Fibroblast of gingiva (primary cell): ENCODE measurements at places on chromosomes 1 and 21.

DNA sequence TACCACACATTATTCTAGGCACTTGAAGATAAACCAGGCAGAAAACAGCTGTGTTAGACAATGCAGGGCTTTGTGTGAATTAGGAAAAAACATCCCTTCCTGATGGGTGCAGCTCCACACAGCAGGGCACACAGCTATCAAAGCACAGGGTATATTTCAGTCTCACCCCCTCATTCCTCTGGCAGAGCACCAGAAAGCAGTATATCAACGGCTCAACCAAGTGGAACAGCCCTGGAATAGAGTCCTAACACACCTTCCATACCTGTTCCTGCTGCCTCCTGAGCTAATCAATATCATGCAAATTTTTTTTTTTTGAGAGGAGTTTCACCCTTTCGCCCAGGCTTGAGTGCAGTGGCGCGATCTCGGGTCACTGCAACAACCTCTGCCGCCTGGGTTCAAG is 32.1 kb downstream of the LYST start:
- no peak for DNase-seq

DNA sequence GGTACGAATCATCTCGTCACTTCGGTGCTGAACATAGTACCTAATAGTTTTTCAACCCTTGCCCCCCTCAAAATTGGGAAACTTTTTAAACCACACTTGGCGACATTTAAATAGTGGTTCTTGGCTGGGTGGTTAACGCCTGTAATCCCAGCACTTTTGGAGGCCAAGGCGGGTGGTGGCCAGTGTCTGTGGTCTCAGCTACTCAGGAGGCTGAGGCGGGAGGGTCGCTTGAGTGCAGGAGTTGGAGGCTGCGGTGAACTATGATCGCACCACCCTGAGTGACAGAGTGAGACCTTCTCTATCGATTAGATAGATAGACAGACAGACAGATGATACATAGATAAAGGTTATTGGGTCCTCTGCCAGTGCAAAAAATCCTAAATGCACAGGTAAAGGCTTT is 55.5 kb upstream of the RASAL2 start:
- DNase-seq, result no peak

GRCh38 chr1:12408662-12409061 is 178.8 kb downstream of the VPS13D start:
- DNase-seq, result no peak

DNA sequence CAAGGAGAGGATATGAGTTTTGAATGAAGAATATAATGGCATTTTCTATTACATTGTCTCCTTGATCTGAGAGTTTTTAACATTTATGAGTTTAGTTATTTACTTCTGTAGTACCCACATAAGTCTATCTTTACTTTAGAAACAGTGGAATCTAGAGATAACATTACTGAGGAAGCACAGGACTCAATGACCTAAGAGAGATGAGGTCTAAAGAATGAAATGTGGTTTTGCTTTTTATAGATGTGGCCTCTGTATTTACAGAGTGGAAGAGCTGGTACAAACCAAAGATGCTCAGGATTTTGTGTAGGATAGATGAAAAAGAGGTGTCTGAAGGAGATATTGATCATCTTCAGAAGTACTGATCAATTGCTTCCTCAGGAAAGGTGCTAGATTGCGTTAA is 177.3 kb downstream of the KCTD3 start:
- no peak for DNase-seq

DNA sequence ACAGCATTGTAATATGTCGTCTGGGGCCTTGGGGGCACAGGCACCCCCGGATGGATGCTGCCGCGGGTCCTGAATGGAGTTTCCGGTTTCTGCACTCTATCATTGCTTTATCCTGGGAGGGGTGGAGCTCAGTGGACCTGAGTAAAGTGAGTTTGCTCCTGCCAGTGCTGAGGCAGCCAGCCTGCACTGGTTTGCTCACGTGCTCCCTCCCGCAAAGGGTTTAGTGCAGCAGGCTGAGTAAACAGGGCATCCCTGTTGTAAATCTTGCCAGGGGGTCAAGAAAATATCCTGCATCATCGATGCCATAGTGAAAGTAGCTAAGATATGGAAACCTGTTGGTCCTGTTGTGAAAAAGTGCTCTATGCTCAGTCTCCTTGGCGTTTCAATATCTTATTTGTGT is 85.6 kb upstream of the BRINP3 start:
- DNase-seq, result no peak

- no peak for DNase-seq
Measured at GRCh38 chr1:194717334-194717733, 1530.9 kb upstream of the B3GALT2 start.

GRCh38 chr21:27802816-27803475 is 836.1 kb upstream of the ADAMTS5 start:
- DNase-seq, result peak; percentile 66

- DNase-seq, result peak; percentile 7
Measured at GRCh38 chr1:2455757-2456156, 20.3 kb upstream of the PLCH2 start.

DNA sequence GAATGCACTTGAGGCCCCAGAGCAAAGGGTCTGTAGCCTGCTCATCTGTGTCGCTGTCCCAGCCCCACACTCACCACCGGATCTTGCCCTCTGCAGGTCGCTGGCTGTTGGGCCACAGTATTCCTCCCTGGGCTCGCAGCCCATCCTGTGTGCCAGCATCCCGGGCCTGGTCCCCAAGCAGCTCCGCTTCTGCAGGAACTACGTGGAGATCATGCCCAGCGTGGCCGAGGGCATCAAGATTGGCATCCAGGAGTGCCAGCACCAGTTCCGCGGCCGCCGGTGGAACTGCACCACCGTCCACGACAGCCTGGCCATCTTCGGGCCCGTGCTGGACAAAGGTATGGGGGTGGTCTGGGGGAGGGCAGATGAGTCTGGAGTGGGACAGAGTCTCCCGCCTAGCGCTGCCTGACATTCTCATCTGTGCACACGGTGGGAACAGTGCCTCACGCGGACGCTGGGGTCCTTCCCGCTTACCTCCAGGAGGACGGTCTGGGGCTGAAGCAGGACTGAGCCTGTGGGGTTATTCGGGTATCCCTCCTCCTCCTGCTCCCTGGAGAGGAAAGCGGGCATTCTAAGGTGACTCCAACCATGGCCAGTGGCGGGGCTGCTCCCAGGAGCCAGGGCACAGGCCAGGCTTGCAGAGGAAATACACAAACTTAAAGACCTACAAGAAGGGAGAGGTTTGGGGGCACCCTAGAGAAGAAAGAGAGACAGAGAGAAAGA is 15.9 kb downstream of the WNT3A start:
- DNase-seq, result no peak

DNA sequence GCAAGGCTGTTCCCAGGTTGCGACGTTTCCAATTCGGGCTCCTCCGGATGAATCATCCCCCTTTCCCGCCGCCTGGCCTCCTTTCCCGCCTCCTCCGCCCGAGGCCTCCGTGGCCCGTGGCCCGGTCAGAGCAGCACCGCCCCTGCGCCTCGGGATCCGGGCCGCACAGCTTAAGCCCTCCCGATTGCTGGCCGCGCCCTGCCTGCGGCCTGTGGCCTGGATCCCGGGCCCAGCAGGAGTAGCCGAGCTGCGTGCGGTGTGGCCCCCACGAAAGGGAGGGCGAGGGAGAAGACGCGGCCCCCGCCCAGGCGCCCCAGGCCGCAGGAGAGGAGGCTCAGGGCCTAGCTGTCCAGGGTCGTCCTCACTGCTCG is 1.0 kb downstream of the TMEM200B start:
- DNase-seq, result peak; percentile 90

DNA sequence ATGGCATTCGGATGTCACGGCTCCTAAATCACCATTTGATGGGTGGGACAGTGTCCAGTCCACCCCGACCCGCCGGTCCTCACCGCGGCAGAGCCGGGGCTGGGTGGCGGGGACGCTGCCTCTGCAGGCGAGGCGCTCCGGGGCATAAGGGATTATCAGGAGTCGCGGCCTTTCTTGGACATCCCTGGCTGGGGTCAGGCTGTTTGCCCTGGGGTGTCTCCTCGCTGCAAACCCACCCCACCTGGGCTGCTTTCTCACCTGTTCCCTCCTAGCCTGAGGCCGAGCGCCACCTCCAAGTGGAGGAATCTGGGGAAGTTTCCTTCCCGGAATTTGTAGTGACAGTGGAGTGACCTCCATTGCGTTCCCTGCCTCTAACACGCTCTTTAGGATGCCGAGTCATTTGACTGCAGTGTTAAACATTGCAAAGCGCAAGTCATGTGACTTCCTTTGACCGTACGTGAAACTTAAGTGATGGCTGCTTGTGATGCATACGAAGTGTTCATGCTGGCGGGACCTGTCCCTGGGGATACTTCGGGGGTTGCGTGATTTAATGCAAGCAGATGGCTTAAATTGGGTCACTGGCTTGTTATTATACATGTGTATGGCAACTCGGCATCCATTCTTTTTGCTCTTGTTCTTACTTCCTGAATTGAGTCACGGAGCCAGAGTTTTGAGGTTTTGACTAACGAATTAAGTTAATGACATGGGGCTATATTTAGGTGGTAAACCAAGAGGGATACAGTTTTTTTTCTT is 536 bp downstream of the LGALS8 start:
- peak; percentile 95 for DNase-seq

- peak; percentile 8 for DNase-seq
Measured at GRCh38 chr1:163758977-163759670, 437.4 kb downstream of the NUF2 start.

GRCh38 chr1:220271706-220272046 is 577 bp downstream of the RAB3GAP2 start:
- DNase-seq, result peak; percentile 23

DNA sequence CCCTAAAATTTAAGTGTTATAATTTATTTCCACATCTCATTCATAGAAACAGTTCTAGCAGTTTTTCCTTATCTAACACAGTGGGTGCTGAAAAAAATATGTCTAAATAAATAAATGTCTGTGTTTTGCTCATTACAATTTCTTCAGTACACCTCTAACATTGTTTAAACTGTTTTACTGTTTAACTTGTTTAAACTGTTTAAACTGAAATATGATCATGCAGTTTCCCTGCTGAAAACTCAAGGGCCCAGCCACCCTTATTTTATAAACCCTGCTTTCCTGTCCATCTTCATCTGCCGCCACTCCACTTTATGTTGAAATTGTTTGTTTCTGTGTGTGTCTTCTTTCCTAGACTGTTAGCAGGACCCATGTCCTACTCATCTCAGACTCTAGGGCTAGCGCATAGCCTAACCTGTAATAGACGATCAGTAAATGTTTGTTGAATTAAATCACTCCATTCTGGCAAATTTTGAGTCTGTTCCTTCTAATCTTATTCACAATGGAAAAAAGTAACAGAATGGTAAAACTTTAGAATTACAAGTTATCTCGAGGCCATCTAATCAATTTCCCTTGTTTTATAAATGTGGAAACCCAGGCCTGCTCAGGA is 9.4 kb upstream of the PIK3C2B start:
- no peak for DNase-seq

DNA sequence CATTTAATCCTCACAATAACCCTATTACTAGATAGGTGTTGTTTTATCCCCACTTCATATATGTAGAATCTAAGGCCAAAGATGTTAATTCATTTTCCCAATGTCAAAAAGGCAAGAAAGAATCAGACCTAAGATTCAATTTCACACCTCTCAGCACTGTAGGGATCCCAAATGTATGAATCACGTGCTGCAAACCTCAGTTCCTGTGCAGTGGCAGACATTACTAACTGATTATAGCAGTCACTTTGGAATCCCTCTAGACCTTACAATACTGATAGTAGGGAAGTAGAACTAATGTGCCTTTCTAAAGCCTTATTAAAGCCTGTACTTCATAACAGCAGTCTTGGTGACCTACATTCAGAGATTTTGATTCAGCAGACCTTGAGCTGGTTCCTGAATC is 2.3 kb downstream of the C1orf87 start:
- DNase-seq, result no peak

DNA sequence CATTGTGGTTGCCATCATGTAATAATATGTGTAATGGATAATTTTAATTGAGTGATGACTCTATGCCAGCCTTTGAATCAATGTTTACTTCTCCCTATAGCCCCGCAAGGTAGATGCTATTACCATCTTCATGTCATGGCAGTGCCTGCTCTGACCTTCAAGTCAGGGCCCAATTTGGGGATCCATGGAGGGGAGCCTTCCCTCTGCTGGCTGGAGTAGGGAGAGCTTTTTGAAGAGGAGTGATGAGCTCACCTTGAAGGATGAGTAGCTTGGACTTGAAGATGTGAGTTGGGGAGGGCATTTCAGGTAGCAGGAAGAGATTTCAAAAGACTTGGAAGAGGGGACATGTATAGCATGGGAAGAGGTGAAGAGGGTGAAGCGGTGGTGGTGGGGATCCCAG is 189.2 kb downstream of the FOXD2 start:
- DNase-seq, result no peak

DNA sequence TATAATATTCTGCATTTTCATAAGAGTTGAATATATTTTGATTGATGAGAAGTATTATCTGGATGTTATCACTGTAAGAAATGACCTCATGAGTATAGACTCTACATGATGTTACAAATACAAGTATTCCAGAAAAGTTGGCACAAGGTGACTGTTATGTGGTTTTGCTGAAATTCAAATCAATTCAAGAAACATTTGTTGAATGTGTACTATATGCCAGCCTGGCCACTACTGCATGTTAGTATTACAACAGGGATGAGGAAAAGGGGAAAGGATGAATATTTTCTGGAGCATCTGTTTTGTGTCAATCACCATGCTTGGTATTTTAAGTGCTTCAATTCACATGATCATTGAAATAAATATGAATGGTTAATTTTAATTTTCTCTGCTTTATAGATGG is 250.9 kb upstream of the PBX1 start:
- DNase-seq, result peak; percentile 21

DNA sequence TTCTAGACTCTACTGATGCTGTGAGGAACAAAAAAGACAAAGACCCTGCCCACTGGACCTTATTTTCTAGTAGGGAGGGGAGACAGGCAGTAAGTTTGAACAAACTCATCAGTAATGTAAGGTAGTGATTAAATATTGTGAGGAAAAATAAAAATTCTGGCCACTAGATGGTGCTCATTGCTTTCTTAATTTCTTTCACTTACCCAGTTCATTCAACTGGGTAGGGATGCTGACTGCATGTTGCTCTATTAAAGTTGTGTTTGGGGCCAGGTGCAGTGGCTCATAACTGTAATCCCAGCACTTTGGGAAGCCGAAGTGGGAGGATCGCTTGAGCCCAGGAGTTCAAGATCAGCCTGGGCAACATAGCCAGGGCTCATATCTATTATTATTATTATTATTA is 6.3 kb upstream of the KYAT3 start:
- peak; percentile 49 for DNase-seq

DNA sequence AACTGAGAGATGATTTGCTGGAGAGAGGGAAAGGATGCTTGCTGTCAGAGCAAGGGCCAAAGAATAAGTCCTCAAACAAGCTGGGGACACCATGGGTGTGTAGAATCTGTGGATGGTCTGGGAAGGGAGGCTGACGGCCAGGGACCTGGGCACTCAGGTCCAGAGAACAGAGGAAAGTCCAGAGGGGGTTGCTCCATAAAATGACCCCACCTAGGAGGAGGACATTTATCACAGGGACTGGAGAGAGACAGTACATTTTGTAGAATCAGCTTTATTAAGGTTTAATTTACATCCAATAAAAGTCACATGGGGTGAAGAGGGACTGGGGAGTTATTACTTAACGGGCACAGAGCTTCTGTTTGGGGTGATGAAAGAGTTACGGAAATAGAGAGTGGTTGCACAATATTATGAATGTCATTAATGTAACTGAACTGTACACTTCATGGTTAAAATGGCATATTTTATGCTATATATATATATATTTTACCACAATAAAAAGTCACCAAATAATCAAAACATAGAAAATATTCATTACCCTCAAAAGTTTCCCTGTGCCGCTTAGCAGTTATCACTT is 73.0 kb upstream of the ABCD3 start:
- DNase-seq, result no peak

- DNase-seq, result no peak
Measured at GRCh38 chr1:36772647-36773495, 261.4 kb downstream of the GRIK3 start.

- DNase-seq, result no peak
Measured at GRCh38 chr1:58845942-58846341, 62.1 kb upstream of the JUN start.
